ENCODE measurements at places on chromosomes 12 and 14. TPM values are rescaled to one million over a fixed set of nuclear protein-coding genes. Genes with fewer than 3 reads are reported as not detected.

DNA sequence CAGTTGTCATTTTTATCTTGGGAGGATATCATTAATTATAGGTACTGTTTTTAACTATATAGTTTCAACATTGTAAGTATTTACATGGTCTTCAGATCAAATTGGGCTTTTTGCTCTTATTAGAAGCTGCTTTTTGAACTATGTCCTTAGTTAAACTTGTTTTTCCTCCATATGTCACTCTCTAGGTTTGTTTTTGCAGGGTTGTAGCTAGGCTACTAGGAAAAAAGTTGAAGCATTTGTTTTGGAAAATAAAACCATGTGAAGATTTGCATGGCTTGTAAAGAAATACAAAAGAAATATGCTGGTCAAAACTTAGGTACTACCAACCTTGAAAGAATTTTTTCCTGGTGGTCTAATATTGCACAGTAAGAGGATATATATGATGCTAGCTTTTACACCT, 3.4 kb downstream of the ARID2 start:
- no peaks in the 10 kb centered on the region for H3K4me1 ChIP-seq
- DNase-seq, result no peak
- no peaks in the 10 kb centered on the region for H3K27me3 ChIP-seq

- no peaks in the 10 kb centered on the region for H3K36me3 ChIP-seq
- DNase-seq, result no peak
- H3K4me3 ChIP-seq, result no peak overlapping the region
- no peaks in the 10 kb centered on the region for H3K27me3 ChIP-seq
- no peaks in the 10 kb centered on the region for H3K4me1 ChIP-seq
Measured at GRCh38 chr14:59333668-59334067, 131.5 kb downstream of the GPR135 start.

Gene EIF2S1
- 331 TPM for polyA plus RNA-seq

DNA sequence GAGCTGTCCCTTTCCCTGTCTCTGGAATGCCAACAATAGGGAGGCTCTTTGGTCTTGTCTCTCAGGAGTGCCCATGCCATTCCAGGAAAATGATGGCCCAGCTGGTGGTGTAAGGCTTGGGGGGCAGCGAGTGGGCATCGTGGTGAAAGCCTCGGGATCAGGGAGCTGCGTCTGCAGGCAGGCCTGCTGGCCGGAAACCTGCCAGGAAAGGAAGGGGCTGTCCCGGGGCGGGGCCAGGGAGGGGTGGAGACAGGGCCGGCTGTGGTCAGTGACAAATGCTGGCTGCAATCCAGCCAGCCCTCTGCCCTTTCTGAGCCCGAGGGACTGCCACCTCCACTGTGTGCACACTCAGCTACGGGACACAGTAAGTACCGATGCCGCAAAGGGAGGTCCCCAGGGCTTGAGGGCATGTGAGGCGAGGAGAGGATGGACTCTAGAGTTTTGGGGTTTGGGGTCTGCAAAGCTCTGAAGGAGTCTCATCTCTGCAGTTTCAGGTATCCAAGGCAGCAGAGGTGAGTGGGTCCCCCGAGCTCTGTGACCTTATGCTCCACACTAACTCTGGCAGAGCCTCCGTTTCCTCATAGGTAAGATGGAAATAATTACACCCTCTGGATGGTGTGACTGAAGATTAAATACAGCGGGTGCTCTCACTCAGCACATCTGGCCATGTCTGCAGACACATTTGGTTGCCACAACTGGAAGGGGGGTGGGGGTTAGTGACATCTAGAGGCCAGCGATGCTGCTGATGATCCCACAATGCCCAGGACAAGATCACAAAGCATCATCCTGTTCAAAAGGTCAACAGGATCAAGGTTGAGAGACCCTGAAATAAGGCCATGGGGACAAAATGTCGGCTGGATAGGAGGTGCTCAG, at the start of gene SERPINA5:
Gene SERPINA5, plus strand, starts transcription at position 300 of the 873 bp plus-strand sequence. CDS start 5,937 bp downstream, outside the sequence.
- H3K4me3 ChIP-seq, result no peak within 1 kb of the TSS
- no peak within 1 kb of the TSS for H3K27ac ChIP-seq
- H3K36me3 ChIP-seq, result no peaks in the 10 kb centered on the region
- no peaks in the 10 kb centered on the region for H3K27me3 ChIP-seq
- H3K4me1 ChIP-seq, result no peaks in the 10 kb centered on the region

Gene MSRB3
- polyA plus RNA-seq, result not detected

Gene ADCY4
- polyA plus RNA-seq, result 0.47 TPM

DNA sequence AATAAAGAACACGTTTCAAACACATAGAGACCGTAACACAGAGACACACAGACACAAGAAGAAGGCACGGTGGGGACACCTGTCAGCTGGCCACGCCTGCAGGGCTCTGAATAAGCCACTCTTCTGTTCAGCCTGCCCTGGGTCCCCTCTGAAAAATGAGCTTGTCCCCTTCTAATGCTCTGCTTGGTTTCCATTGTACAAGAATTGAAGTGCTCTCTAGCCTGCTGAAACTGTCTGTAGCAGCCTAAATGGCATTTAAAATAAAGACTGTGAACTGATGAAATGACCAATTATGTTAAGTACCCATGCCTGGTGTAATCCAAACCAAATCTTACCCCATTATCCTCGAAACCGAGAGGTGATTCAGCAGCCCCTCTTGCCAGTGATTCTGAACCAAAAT, 139.8 kb downstream of the FOXN3 start:
- no peak overlapping the region for H3K4me3 ChIP-seq
- no peaks in the 10 kb centered on the region for H3K4me1 ChIP-seq
- no peak overlapping the region for H3K27ac ChIP-seq

Gene EMP1
- not detected for polyA plus RNA-seq

GRCh38 chr12:118870551-118870950, 110.8 kb upstream of the SRRM4 start:
- H3K27me3 ChIP-seq, result no peaks in the 10 kb centered on the region
- DNase-seq, result no peak
- H3K36me3 ChIP-seq, result no peaks in the 10 kb centered on the region
- no peaks in the 10 kb centered on the region for H3K4me1 ChIP-seq
- no peak overlapping the region for H3K27ac ChIP-seq

DNA sequence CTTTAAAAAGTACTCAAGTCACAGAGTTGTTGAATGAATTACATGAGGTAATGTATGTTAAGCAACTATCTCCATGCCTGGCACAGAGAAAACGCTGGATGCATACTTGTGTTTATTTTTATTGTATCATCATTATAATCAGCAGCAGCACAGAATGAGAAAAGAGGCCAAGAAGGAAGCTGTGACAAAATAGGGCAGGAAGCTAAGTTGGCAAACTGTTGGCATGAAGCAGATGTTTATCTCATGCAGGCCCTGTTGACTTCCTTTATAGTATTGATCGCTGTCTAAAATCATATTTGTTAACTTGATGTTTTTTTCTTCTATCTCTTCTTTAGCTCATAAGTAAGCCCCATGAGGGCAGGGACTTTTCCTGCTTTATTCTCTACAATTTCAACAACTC, 466.6 kb downstream of the TRHDE start:
- H3K4me3 ChIP-seq, result no peak overlapping the region
- H3K27ac ChIP-seq, result no peak overlapping the region
- DNase-seq, result no peak
- H3K4me1 ChIP-seq, result no peaks in the 10 kb centered on the region

- no peak for DNase-seq
- no peak overlapping the region for H3K27ac ChIP-seq
- H3K27me3 ChIP-seq, result no peaks in the 10 kb centered on the region
- H3K36me3 ChIP-seq, result no peaks in the 10 kb centered on the region
Measured at GRCh38 chr14:67079846-67080245, 109.4 kb upstream of the GARIN2 start.

DNA sequence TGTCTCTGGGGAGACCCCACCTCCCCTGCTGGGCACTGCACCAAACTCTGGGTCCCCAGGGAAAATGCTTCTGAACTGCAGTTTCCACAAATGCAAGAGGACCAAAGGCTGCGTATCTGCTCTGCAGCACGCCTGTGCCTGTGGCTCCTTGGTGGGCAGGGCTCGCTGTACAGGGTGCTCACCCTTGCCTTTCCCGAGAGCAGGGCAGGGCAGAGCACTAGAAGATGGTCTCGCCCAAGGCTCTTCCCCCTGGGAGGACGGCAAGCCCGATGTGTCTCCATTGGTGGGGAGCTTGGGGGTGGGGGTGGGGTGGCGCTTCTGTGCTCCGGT, 175.3 kb upstream of the RTL1 start:
- peaks cover 45% of the 10 kb centered on the region for H3K27me3 ChIP-seq
- peaks cover 7% of the 10 kb centered on the region for H3K4me1 ChIP-seq

- no peak overlapping the region for H3K27ac ChIP-seq
- H3K4me1 ChIP-seq, result no peaks in the 10 kb centered on the region
- no peaks in the 10 kb centered on the region for H3K36me3 ChIP-seq
- no peak overlapping the region for H3K4me3 ChIP-seq
Measured at GRCh38 chr14:106691601-106692291, 1165.4 kb downstream of the TMEM121 start.

GRCh38 chr12:76449016-76449415, 100.8 kb upstream of the BBS10 start:
- H3K4me1 ChIP-seq, result no peaks in the 10 kb centered on the region
- DNase-seq, result no peak
- H3K27me3 ChIP-seq, result no peaks in the 10 kb centered on the region

DNA sequence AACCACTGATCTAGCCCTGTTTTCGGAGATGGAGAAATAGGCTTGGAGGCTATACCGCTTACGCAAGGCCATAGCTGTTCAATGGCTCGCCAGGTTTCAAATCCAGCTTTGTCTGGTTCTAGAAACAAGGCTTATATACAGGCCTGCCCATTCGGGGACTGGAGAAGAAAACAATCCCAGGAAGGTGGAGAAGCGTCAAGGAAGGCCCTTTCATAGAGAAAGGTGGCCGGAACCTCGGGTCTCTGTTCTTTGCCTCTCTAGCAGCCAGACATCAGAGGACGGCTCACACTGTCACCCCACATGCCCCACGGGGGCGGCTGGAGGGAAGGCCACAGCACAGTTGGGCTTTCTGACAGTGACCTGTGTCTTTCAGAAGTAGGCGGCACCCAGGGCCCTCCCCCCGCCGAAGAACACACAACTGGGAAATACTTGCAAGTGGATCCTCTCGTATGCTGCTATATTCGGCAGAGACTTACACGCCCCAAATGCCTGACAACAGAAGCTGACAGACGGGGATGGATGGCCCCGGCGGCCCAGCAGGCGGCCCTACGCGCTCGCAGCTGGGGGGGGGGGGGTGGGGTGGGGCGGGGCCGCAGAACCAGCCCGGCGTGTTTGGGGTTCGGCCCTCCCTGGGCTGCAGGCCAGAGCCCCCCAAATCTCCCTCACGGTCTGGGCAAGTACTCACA, 4.5 kb upstream of the SETD1B start:
- peaks cover 33% of the 10 kb centered on the region for H3K36me3 ChIP-seq
- H3K4me3 ChIP-seq, result peak overlapping the region; percentile 80

DNA sequence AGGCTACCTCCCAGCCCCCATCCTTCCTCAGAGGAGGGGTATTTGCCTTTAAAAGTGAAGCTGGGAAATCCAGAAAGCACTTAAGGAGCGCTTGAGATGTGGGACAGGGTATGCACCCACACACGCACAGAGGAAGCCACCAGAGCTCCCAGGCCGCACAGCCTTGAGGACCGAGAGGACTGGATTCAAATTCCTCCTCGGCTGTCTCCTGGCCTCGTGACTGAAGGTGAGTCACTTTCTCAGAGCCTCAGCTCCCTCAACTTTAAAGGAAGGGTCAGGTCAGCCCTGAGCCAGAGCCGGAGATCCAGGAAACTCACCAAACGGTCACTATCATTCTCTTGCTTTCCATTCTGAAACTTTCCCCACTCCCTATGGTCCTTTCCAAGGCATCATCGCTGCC, 37.6 kb downstream of the BCL11B start:
- H3K4me3 ChIP-seq, result no peak overlapping the region
- H3K4me1 ChIP-seq, result peaks cover 3% of the 10 kb centered on the region
- H3K27me3 ChIP-seq, result no peaks in the 10 kb centered on the region
- H3K36me3 ChIP-seq, result no peaks in the 10 kb centered on the region
- no peak overlapping the region for H3K27ac ChIP-seq
- DNase-seq, result no peak

Gene OR4Q3
- not detected for polyA plus RNA-seq

GRCh38 chr14:99589651-99590530, 14.1 kb downstream of the CCDC85C start:
- H3K27me3 ChIP-seq, result no peaks in the 10 kb centered on the region
- H3K27ac ChIP-seq, result no peak overlapping the region
- H3K4me3 ChIP-seq, result no peak overlapping the region
- no peaks in the 10 kb centered on the region for H3K4me1 ChIP-seq

GRCh38 chr14:61343991-61344405, 22.6 kb downstream of the PRKCH start:
- peak; percentile 47 for DNase-seq
- H3K36me3 ChIP-seq, result no peaks in the 10 kb centered on the region
- 0 out of 2 replicates have a peak, but pooled peaks cover 9% of the 10 kb centered on the region for H3K4me1 ChIP-seq
- H3K27ac ChIP-seq, result peak overlapping the region; percentile 85
- H3K4me3 ChIP-seq, result no peak overlapping the region

Gene CPSF6
- polyA plus RNA-seq, result 116 TPM

DNA sequence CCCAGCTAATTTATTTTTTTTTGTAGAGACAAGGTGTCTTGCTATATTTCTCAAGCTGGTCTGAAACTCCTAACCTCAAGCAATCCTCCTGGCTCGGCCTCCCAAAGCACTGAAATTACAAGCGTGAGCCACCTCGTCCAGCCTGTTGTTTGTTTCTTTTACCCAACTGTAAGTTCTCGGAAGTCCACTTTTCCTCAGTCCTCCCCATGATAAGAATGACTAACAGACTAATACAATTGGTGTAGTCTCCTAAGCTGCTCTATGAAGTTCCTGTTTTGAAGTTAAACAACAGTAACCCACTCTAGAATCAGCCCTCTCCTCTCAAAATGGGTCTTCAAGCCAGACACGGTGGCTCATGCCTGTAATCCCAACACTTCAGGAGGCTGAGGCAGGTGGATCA, 36.5 kb downstream of the HIGD1C start:
- no peaks in the 10 kb centered on the region for H3K27me3 ChIP-seq
- DNase-seq, result no peak
- no peaks in the 10 kb centered on the region for H3K4me1 ChIP-seq
- H3K4me3 ChIP-seq, result no peak overlapping the region
- peaks cover 69% of the 10 kb centered on the region for H3K36me3 ChIP-seq
- no peak overlapping the region for H3K27ac ChIP-seq

DNA sequence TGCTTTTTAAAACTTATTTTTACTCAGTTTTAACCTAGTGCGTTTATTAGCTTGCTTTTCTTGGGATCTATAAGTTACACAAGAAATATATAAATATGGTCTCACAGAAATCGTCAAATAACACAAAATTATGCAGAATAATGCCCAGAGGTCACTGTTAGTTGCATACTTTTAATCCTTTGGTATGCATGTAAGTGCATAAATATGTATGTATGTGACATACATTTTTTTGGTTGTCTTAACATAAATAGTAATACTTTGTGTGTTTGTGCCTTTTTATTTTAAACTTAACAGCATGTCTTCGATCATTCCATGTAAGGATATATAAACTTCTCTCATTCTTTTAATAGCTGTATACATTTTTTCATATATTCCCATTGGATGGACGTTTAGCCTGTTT, 459.6 kb downstream of the PCNX1 start:
- no peak overlapping the region for H3K4me3 ChIP-seq
- no peaks in the 10 kb centered on the region for H3K27me3 ChIP-seq
- no peak for DNase-seq
- no peaks in the 10 kb centered on the region for H3K36me3 ChIP-seq

- peak within 1 kb of the TSS; percentile 91 for H3K27ac ChIP-seq
- peak; percentile 86 for DNase-seq
Measured at GRCh38 chr12:49094160-49094974, at the start of gene DHH. DHH (minus strand) TSS chr12:49094801; CDS start chr12:49094512, 289 bp downstream.

GRCh38 chr12:27260746-27261145, 16.7 kb downstream of the STK38L start:
- H3K4me1 ChIP-seq, result no peaks in the 10 kb centered on the region
- DNase-seq, result no peak
- H3K4me3 ChIP-seq, result no peak overlapping the region
- no peaks in the 10 kb centered on the region for H3K27me3 ChIP-seq
- no peak overlapping the region for H3K27ac ChIP-seq
